ENCODE measurements at places on chromosomes 2 and 18.

- DNase-seq, result peak; percentile 22
Observed at GRCh38 chr2:191740016-191740419, 62.1 kb downstream of the NABP1 start.

DNA sequence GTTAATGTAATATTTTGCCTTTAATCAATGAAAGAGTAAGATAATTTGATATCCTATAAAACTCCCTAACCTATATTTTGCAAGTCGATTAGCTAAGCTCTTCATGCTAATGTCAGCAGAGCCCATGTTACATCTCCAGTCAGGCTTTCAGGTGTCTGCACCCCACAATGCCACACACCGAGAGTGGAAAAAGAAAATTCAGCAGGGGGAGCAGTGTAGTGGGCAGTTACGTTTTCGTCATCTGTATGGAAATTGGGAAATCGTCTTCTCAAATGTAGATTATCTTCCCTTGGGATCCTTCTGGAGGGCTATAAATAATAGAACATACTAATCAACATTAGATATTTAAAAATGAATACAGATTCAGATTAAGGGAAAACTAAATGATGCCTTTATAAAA is 66.3 kb downstream of the BCL11A start:
- DNase-seq, result no peak

GRCh38 chr2:12712881-12713280 is 3.9 kb upstream of the TRIB2 start:
- DNase-seq, result no peak

DNA sequence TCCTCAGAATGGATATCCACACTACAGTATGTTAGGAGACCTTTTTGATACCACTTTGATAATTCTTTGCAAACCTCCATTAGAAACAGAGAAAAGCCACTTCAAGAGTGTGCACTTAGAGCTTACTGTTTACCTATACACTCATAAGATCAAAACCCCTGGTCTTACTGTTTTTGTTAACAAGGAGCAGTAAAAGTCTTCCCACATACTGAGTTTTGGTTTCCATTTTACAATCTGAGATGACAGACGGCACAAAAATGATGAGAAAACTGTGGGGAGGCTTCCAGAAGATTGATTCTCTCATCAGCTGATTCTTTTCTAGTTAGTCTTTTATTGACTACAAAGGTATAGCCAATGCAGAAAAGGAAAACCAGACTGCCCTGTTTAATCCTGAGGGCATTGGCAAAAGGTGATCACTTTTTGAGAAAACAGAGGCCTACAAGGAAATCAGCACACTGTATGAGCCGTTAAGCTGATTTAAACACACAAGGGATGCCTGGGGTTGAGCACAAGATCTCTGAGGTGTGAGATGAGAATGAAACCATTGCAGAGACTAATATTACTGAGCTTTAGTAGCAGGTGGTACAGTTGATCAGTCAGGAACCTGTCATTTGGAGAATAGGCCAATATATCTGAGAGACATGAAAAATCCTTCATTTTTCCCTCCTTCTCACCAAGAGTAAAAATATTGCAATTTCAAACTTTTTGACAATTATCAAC is 368.6 kb downstream of the GRB14 start:
- no peak for DNase-seq

DNA sequence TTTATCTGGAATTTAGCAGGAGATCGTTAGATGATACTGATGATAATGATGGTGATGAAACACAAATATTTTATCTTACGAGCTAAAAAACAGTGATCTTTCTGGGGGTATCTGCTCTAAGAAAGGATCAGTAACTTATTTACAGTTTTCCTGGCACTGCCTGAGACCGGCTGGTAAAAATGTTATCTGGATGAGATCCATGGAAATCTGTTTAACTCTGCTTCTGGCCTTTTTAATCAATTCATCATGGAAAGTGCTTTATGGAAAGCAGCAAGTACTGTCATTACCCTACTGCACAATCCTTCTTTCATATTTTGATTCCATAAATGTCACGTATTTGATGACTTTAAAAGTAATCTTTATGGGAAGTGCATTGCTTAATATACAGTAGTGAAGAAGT is 612.7 kb upstream of the GCFC2 start:
- no peak for DNase-seq

- no peak for DNase-seq
Observed at GRCh38 chr2:179861027-179861415, 391 bp downstream of the ZNF385B start.

DNA sequence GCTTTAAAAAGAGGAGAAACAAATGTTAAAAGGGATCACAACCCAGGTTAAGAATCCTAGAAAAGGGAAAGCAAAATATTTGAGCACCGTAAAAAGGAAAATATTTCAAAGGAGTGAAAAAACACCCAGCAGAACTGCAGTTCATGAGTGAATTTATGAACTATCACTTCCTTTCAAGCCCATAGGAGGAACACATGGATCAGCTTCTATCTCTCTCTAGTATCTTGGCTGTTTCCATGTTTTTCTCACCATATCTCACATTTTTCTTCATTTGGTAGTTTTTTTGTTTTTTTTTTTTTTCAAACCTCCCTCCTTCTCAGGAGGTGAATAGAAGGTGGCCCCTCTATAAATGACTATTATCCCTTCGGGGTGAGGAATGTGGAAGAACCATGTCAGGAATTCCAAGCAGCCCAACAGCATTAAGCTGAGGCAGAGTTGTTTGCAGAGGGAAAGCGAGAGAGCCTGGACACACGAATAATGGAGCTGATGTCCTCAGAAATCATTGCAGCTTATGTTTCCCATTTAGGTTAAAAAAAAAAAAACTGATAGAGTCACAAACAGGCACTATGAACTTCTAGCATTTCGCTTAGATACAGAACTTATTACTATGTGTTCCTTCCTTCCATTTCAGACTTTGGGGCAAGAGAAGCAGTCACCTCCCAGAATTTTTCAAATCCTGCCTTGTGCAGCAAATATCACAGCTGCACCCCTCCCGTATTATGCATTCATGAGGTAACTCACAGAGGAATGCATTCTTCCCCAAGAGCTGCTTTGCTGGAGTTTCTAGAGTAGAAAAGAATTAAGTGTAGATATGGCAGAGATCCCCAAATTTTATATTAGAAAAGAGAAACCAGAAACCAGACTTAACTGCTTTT is 315.6 kb downstream of the IRS1 start:
- no peak for DNase-seq

Data from T-helper 9 cell (primary cell).